A172 (cell line): ENCODE measurements at places on chromosomes 13 and 19. TPM values are rescaled to one million over a fixed set of nuclear protein-coding genes. Genes with fewer than 3 reads are reported as not detected.

GRCh38 chr19:3456925-3457527 is 23.3 kb downstream of the SMIM24 start:
- DNase-seq: no peak

DNA sequence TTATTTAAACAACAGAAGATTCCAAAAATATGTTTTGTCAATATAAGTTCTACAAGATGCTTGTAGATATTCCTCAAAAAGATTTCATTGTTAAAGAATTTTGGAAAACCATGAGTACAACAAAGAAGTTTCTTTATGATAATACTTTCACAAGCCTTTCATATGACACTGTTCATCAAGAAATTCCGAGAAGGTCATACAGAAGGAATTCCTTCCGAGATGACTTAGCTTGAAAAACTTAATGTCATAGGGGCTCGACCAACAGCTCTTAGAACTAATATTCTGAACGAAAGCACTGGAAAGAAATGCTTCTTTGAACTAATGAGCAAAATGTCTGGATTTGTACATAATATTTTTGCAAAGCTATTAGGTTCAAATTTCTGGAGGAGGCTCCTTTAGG is 403.4 kb downstream of the KLF5 start:
- no peak for DNase-seq

- no peak for DNase-seq
These were observed 401.9 kb downstream of the PCDH20 start for GRCh38 chr13:61013796-61014195.

- DNase-seq: peak; percentile 73
These were observed 96.6 kb downstream of the RXFP2 start for GRCh38 chr13:31835932-31836331.

DNA sequence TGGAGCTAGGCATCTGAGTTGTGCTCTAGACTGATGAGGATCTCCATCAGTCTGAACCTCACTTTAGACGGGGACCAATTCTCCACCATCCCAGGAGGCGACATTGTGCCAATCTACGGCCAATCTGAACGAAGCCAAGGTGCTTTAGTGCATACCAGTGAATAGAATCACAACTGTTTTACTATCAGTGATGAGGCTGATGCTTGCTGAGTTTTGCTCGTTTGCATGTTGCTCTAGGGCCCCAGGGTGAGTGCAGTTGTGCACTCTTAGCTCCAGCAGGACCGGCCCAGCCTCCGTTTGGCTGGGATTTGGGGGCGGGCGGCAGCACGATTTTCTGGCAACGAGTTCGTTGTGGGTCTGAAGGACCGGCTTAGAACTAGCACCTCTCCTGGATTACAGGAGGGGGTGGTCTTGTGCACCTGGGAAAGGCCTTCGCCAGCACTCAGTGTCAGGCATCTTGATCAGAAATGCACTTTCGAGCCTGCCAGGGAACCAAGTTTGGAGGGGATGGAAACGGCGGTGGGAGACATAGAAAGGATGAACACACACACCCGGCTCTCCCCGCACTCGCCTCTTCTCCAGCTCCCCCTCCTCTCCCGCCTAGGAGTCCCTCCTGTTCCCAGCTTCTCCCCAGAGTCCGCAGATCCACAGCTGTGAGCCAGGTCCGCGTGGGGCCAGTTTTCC is 4.4 kb downstream of the GSX1 start:
- no peak for DNase-seq

DNA sequence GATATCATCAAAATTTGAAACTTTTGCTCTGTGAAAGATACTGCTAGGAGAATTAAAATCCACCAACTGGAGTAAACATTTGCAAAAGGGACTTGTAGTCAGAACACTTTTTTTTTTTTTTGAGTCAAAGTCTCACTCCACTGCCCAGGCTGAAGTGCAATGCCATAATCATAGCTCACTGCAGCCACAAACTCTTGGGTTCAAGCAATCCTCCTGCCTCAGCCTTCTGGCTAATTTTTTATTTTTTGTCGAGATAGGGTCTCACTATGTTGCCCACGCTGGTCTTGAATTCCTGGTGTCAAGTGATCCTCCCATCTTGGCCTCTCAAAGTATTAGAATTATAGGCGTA is 9.7 kb downstream of the ELAVL1 start:
- DNase-seq: no peak

- DNase-seq: no peak
These were observed 46.2 kb downstream of the KLF2 start for GRCh38 chr19:16370641-16371391.

GRCh38 chr13:21580736-21581135 is 23.2 kb downstream of the MICU2 start:
- no peak for DNase-seq

DNA sequence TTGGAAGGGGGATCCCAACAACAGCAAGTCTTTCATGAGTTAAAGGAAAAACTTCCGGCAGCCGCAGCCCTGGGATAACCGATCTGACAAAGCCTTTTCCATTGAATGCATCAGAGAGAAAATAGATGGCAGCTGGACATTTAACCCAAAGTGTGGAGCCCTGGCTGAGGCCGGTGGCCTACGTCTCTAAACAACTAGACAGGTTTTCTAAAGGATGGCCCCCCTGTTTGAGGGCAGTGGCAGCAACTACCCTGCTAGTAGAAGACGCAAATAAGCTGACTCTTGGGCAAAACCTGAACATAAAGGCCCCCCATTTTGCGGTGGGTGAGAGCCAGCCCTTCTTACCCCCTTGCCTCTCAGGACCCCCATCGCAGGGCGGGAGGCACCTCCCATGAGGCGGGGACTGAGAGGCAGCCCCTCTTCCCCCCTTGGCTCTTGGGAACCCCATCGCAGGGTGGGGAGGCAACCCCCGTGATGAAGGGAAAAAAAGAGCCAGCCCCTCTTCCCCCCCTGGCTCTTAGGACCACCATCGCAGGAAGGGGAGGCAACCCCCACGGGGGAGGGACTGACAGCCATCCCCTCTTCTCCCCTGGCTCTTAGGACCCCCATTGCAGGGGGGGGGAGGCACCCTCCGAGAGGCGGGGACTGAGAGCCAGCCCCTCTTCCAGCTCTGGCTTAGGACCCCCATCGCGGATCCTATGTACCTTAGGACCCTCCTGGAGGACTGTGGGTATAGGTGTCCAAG is 2422.9 kb upstream of the PCDH20 start:
- DNase-seq: no peak

- peak; percentile 69 for DNase-seq
These were observed 4.5 kb upstream of the OLFM2 start for GRCh38 chr19:9940778-9941177.

The PGLYRP2 gene
- total RNA-seq: not detected in 2 replicates

The ZNF835 gene
- total RNA-seq: not detected in 2 replicates

The MYO9B gene
- 37.6 and 43.8 TPM in 2 replicates for total RNA-seq

DNA sequence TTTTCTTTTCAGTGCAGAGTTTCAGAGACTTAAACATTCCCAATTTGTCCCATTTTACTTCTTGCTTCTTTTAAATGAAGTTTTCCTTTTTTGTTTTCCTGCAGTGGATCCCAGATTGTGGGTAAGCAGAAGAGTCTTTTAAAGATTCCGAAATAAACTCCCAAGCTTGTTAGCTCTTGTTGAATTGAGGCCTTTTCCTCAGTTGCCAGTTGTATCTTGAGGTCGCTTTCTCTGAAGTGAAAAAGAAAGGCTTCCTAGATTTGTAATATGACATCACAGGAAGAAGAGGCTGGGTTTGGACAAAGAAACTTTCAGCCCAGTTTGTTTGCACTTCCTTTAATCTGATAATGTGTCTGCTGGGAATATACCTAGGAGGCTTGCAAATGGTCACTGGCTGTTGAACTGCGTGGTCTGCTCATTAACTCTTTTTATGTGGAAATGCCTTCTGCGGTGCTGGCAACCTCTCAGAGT is at the start of gene LPAR6:
LPAR6 (minus strand) TSS at position 233 of the 471 bp plus-strand sequence. CDS start 690 bp downstream, outside the sequence.
- peak; percentile 79 for DNase-seq

DNA sequence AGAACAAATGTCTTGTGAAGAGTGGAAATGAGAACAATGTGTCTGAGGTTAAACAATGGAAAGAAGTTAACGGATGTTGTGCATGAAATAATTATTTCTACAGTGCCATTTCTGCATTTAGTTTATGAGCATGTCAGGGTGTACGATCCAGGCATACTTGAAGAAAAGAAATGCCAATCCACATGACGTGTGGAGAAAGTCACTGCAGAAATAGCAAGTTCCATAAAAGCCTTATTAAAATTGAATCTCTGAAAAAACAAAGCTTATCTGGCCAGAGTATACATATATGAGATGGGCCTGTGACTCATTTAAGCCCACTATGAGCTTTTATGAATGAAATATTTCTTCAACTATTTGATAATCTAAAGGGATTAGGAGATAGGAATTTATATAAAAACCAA is 426.1 kb downstream of the EFNB2 start:
- DNase-seq: peak; percentile 62

DNA sequence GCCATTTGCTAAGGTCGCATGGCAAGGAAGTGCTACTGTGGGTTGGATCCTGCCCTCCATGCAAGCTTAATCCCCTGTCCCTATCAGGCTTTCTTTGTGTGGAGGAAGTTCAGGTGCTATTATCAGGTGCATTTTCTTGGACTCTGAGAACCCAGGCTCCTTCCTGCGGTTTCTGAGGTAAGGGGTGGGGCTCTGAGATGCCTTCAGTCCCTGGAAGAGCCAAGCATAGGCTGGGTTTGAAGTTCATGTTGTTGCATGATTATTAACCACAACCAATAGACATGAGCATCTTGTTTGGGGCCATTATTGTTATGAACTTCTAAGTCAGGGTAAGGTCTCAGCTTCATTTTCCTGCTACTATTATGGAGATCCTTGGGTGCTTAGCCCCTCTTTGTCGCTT is 109.5 kb downstream of the NALCN start:
- no peak for DNase-seq

GRCh38 chr19:38816131-38816750 is 3.5 kb upstream of the LGALS4 start:
- DNase-seq: no peak

DNA sequence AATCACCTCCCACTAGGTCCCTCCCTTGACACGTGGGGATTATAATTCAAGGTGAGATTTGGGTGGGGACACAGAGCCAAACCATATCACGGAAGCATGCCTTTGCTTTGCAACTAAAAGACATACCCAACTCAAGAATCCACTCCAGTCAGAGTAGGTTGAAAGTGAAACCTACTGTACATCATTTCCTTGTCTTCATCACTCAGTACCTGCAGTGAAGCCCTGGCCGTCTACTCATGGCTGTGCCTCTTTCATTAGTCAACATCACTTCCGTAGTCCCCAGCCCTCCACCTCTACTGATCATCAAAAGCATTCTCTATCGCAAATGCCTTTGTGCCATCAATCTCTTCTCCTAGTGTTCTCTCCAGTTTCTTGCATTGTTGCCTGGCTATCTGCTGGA is 343.1 kb upstream of the ARGLU1 start:
- no peak for DNase-seq

- DNase-seq: peak; percentile 34
These were observed 574.8 kb downstream of the IRS2 start for GRCh38 chr13:109211616-109212015.

DNA sequence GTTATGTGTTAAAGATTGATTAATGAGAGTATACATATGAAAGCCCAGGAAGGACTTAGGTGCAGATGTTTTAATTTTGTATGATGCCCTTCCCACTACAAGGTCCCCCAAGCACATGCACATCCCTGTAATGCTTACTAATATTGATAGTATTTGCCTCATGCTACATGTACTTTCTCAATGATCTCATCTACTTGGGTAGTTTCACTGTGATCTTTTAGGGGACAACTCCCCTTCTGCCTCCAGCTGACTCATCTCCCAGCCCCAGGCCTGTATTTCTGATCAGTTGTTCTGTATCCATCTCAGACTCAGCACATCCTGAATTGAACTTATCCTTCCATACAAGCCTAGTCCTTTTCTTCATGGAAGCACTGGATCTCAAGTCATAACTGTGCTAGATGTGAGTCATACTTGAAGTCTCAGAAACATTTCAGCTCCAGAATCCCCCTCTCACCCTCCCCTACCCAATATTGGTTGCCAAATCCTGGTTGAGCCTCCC is 49.4 kb upstream of the INTS6 start:
- no peak for DNase-seq

DNA sequence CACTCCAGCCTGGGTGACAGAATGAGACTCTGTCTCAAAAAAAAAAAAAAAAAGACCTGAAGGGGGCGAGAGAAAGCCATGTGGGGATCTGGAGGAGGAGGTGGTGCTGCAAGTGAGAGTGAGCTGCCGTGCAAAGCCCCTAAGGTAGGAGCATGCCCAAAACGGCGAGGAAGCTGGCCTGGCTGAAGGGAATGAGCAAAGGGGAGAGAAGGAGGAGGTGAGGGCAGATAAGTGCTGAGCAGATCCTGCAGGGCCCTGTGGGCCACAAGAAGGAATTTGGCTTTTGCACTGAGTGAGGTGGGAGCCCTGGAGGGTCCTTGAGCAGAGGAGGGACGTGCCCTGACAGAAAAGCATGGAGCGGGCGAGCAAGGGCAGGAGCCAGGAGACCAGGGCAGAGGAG is 19.4 kb upstream of the ADGRE5 start:
- DNase-seq: no peak

DNA sequence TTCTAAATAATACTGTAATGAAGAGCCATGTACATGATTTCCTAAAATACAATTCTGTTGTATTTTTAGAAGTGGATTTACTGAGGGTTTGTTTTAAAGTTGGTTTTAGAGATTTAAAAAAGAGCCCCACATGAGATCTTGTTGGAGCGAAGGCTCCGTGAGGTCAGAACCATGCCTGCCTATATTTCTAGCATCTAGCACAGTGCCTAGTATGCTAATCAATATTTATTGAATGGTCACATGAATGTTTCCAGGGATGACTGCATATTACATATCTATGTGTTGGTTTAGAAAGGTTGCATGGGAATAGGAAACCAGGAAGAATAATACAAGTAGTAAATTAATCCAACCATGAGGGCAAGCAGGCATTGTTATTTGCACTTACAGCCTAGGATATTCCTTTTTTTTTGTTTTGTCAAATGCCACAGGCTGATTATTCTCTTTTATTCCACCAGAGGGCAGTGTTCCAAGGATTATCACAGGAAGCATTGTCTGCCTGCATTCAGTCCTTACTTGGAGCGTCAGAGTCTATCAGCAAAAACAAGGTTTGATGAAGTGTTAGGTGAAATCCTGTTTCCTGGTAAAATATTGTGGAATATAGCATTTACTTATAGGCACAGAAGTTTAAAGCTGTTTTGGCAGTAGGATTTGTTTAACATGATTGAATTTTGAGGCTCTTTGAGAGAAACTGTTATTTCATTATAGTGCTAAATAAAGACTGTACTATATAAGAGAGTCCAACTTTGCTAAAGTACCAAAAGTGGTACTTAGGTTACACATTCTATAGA is 46.8 kb downstream of the COG3 start:
- peak; percentile 60 for DNase-seq

GRCh38 chr19:51980116-51980736 is 6.4 kb downstream of the ZNF350 start:
- no peak for DNase-seq

The KLHL1 gene
- total RNA-seq: not detected in 2 replicates

- no peak for DNase-seq
These were observed 266.6 kb downstream of the KCTD12 start for GRCh38 chr13:76619631-76620030.

GRCh38 chr19:19429361-19429760 is 23.9 kb downstream of the GATAD2A start:
- no peak for DNase-seq

GRCh38 chr13:28490061-28490460 is 4.9 kb downstream of the FLT1 start:
- DNase-seq: peak; percentile 46

GRCh38 chr13:49354719-49355118 is 89.1 kb downstream of the CAB39L start:
- no peak for DNase-seq

- DNase-seq: no peak
These were observed 578.7 kb downstream of the DIAPH3 start for GRCh38 chr13:59584761-59585670.

- peak; percentile 49 for DNase-seq
These were observed 22.4 kb downstream of the GTF2F2 start for GRCh38 chr13:45142440-45143345.
